Stimulated activated CD4-positive, alpha-beta T cell treated with anti-CD3 and anti-CD28 coated beads, Interleukin-2, amount 100 ng/mL, for 24 hours (primary cell): ENCODE measurements at places on chromosomes 3 and 15.

GRCh38 chr15:35293353-35294130 is 208.4 kb upstream of the NANOGP8 start:
- DNase-seq = no peak

- DNase-seq = no peak
Observed at GRCh38 chr15:26372706-26373105, 400.2 kb downstream of the GABRB3 start.

DNA sequence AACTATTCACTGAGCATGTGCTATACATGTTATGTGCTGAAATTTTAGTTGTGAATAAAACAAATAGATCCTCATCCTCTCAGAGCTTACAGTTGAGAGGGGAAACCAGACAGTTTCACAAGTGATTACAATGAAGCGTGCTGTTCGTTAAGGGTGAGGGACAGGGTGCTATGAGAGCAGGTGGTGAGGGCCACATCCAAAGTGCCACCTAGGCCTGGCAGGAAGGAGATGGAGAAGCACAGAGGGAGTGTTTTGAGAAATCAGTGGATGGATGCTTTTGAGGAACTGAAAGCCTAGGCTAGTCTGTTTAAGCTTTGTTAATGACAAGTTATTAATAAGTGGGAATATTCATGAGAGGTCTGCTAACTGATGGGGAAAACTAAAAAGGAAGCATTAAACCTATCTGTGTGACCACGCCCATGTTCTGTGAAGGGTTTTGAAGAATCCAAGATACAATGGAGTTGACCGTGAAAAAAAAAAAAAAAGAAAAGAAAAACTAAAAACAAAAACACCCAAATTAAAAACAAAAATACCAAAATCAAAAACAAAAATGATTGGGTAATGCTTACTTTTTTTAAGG is 7.3 kb downstream of the MCTP2 start:
- DNase-seq = no peak

GRCh38 chr3:76028774-76029173 is 243.4 kb upstream of the ZNF717 start:
- DNase-seq = no peak

DNA sequence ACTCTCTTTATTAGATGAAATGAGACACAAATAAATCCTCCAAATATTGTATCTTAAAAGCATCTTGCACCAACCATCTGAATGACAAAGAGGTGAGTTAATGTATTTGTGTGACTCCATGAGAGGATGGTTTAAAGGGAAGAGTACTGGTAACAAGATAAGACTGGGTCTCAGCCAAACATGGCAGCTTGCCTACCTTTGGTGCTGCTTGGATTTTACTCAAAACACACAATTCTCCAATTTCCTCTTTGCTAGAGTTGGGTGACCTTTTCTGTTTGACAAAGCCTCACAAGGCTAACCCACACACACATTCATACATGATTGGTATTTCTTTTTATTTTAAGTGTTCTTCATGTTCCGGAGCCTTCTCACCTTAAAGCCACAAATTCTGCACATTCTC is 506.4 kb downstream of the FGF12 start:
- no peak for DNase-seq

DNA sequence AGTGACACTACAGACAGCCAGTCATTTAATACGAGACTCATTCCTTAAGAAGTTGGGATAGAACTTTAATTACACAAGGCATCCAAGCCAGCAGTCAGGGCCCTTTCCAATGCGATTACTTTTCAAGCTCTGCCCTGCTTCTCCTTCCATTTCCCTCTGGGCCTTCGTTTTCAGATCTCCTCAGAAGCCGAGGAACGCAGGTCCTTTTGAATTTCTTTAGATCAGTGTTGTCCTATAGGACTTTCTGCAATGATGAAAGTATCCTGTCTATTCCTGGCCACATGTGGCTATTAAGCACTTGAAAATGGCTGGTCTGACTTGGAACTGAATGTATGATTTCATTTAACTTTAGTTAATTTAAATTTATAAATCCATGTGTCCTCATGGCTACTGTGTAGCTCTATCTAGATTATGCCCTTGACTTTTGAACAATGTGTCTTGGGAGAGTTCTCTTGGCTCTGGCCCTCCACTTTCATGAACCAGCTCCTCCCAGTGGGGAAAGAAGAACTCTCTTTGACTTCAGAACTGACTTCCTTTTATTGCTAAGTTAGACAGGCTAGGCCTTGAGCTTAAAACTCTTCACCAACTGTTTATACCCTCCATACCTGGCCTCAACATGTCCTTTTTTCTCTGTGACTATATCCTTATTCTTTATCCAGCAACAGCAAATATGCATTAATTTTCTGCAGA is 22.6 kb downstream of the TGFBR2 start:
- no peak for DNase-seq

DNA sequence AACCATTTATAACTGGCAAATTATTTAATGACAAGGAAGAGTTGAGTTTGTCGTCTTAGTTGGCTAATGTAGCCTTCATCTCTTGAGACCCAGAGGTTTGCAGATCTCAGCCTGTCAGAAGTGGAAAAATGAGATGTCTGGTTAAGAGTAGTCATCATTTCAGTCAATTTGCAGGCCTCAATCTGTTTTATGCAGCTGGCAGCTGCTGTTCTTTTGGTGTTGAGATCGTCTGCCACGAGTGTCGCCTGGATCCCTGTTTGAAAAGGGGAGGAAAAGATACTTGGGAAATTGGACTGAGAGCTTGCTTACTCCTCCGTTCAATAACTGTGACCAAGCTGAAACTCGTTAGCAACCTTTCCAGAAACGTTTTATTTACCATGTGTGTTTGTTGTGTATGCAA is 2.3 kb downstream of the PHLDB2 start:
- DNase-seq = no peak

DNA sequence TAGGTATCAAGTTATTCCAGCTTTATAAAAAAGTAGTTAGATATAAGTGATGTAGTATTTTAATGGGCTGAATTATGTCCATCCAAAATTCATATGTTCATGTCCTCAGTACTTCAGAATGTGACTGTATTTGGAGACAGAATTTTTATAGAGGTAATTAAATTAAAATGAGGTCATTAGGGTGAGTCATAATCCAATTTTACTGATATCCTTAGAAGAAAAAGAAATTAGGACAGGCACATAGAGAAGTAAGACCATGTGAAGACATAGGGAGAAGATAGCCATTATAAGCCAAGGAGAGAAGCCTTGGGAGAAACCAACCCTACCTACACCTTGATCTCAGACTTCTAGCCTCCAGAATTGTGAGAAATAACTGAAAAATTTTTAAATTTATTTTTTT is 30.3 kb downstream of the RAP2B start:
- DNase-seq = no peak

GRCh38 chr3:110487840-110488239 is 583.8 kb upstream of the NECTIN3 start:
- DNase-seq = no peak

DNA sequence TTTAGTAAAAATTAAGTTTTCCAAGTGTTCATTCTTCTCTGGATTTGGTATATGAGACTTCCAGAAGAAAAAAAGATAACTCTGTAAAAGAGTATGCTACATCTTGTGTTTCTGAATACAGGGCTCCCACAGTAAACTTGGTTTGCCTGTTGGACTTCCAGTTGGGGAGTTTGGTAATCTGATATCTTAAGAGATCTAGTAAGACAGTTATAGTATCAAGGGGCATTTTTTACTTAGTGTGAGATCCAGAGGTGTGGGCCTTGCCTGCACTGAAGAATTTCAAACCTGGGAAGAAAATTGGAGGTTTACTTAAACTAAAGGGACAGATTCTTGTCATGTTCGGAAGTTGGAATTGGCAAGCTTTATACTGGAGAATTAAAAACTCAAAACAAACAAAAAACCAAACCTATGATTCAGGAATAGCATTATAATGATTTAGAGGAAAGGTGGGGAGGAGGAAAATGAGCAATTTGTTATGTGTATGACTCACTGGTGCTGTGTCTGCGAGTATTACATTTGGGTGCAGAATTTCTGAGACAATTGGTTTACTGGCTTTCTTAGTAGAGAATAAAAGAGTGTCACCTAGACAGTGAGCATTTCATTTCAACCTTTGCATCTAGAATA is 58.9 kb upstream of the ULK4 start:
- no peak for DNase-seq

DNA sequence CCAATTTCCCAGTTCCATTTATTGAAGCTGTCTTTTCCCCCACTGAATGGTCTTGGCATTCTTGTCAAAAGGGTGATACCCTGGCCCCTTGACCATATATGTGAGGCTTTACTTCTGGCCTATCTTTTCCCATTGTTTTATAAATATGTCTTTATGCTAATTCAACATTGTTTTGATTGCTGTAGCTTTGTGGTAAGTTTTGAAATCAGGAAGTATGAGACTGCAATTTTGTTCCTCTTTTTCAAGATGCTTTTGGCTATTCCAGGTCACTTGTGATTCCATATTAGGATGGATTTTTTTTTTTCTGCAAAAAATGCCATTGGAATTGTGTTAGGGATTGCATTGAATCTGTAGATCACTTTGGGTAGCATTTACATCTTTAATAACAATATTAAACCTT is 141.2 kb upstream of the MANF start:
- DNase-seq = no peak

GRCh38 chr3:18403061-18403460 is 22.1 kb downstream of the SATB1 start:
- no peak for DNase-seq

DNA sequence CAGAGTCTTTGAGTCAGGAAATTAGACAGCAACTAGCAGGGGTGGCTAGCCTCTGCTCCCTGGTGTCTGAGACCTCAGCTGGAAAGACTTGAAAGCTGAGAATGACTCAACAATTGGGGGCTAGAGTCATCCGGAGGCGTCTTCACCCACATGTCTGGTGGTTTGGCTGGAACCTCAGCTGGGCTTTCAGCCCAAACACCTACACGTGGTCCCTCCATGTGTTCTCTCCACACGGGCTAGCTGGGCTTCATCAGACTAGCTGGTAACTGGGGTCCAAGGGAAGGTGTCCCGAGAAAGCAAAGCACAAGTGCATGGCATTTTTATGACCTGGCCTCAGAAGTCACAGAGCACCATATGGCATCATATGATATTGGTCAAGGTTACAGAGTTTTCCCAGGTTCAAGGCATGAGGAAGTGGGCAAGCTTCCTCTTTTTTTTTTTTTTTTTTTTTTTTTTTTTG is 19.9 kb upstream of the ABHD2 start:
- DNase-seq = peak; percentile 59

- no peak for DNase-seq
Observed at GRCh38 chr15:48532946-48533345, 112.6 kb downstream of the FBN1 start.

GRCh38 chr3:186315581-186316354 is 46.3 kb downstream of the DGKG start:
- no peak for DNase-seq

DNA sequence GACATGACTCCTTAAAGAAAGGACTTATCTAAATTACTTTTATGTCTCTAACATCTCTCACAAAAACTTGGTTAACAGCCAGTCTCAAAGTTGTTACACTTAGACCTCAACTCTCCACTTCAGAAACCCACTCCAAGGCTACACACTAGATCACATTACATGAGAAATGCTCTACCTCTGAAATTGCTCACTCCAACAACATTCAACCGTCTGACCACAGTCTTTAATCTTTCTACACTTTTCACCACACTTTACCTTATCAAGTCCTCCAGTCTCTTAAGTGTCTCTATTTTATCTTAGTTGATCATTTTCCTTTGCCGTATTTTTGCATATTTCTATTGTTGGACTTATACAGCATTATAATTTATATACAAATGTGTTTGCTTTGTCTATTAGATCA is 5.8 kb downstream of the SLC12A6 start:
- DNase-seq = no peak

DNA sequence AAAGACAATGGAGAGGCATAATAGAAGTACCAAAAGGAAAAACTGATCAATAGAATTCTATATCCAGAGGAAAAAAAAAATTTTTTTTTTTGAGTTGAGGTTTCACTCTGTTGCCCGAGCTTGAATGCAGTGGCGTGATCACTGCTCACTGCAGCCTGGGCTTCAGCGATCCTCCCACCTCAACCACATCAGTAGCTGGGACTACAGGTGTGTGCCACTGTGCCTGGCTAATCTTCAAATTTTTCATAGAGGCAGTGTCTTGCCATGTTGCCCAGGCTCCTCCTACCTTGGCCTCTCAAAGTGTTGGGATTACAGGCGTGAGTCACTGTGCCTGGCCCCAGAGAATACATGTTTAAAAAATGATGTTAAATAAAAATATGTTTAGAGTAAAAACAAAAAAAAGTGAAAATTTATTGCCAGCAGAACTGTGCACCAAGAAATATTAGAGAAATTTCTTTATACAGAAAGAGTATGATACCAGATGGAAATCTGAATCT is 154.3 kb upstream of the ZBTB20 start:
- DNase-seq = no peak

DNA sequence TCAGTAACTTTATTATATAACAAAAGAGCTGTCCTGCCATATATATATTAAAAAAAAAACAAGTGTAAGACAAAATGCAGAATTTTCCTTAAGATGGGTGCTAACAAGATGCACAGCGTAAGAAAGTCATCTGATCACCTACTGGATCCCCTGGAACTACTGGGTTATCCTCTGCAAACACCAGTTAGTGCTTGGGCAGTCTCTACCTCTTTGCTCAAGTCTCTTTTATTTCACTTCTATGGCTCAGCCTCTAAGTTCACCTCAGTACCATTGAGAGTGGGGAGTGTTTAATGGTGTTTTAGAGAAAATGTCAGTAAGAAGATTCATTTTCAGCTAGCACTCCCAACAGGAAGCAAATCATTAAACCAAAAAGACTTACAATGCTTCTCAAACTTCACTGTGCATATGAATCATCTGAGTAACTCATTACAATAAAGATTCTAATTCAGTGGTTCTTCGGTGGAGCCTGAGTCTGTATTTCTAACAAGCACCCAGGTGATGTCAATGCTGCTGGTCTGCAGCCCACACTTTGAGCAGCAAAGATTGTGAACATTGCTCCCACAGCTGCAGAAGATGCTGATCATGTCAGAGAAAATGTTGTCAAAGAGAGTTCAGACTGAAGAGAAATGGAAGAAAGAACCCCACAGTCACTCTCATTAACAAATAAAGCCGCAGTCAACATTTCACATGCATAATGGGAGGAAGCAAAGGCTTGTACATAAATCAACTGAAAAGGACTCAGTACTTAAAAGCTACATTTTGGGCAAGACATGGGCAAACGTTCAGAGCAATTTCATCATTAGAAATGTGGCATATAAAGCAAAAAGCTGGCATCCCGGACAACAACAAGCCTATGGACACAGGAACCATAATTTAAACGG is 227.1 kb upstream of the ATP11B start:
- no peak for DNase-seq

- no peak for DNase-seq
Observed at GRCh38 chr15:52546031-52546751, 17.5 kb upstream of the MYO5A start.

- DNase-seq = peak; percentile 15
Observed at GRCh38 chr15:67827562-67828277, 2.4 kb downstream of the SKOR1 start.
